MCF 10A (cell line): ENCODE measurements at places on chromosomes 6 and 20.

DNA sequence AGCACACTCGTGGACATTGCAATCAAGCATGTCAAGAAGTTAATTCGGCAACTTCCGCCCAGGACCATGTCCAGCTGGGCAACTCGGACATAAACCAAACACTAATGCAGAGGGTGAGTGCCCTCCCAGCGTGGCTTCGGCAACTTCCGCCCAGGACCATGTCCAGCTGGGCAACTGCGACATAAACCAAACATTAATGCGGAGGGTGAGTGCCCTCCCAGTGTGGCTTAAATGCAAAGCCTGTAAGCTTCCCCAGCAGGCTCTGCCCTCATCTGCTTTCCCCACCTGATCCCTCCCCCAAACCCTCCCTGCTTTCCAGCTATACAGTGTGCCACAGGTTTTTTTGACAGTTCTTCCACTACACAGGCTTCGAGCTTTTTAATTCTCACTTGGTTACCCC is 143.4 kb downstream of the PXDC1 start:
- DNase-seq = no peak

DNA sequence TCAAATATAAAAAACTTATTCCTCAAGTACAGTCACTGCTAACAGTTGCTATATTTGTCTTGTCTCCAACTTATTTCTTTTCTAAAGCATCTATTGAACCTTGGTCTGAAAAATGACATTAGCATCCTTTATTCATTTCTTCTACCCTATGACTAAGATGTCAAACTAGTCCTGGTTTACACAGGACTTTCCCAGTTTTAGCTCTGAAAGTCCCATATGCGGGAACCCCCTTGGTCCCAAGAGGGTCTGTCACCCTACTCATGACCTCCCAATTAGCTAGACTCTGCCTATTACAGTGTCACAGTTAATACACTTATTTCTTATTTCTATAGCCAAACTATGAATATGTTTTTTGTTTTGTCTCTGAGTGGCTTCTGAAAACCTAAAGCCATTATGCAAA is 37.1 kb downstream of the PLEKHG1 start:
- no peak for DNase-seq

DNA sequence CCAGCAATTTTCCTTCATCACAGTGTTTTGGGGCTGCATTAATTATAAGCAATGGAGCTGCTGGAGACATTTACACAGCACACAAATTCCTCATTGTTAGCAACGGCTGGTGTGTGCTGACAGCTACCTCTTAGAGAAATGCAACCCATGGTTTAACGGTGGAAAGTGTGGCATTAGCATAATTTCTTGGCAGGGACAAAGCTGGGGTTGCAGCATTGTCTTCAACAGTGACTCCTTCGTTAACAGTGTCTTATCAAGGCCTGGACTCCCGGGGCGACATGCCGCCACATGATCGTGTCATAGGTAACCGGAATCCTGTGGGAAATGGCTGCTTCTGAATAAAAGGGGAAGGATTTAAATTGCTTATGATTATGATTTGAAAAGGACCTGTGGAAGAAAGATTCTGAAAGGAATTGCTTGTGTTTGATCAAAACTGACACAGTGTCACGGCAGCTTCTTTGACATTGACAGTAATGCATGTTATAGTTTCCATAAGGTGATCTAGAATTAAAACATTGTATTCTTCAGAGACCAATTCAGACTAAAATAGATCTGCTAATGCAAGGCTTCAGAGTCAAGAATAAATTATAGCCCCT is 128.0 kb downstream of the UST start:
- DNase-seq = peak; percentile 64

GRCh38 chr20:13180986-13181889 is 39.8 kb upstream of the ISM1 start:
- no peak for DNase-seq

DNA sequence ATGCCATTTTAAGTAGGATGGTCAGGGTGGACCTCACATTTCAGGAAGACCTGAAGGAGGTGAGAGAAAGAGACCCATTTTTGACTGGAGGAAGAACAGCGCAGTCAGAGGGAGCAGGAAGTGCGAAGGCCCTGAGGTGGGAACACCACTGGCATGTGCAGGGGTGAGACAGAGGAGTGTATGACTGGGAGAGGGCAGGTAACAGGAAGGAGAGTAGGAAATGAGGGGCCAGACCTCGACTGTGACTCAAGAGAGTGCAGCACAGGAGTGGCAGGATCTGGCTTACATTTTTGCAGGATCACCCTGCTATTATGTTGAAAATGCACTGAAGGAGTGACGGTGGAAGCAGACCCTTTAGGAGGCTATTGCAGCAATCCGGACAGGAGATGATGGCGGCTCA is 117.7 kb upstream of the CDYL start:
- no peak for DNase-seq

GRCh38 chr20:12053353-12053752 is 135.7 kb downstream of the BTBD3 start:
- DNase-seq = peak; percentile 64

- no peak for DNase-seq
Observed at GRCh38 chr6:142318714-142319113, 16.9 kb downstream of the ADGRG6 start.

- peak; percentile 52 for DNase-seq
Observed at GRCh38 chr6:26594730-26595632, 1.8 kb upstream of the ABT1 start.
